ENCODE measurements at places on chromosomes 5 and 9.

DNA sequence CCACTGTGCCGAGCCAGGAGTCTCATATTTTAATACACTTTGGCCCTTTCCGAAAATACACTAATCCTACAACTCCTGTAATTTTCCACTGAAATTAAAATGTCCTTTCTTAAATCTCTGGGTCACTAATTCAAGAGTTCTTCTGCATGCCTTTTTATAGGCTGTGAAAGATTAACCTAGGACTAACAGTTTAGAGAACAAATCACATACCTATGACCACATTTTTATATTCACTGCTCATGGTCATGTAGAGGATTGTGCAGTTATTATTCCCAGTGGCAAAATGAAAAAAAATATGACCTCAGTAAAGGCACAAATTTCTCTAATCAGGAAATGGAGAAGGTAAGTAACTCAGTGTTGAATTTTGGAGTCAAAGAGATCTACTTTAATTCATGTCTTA, 33.4 kb downstream of the SLCO4C1 start:
- no peak for DNase-seq

GRCh38 chr9:77236693-77237092, 59.4 kb downstream of the VPS13A start:
- DNase-seq, result no peak

- no peak for DNase-seq
Observed at GRCh38 chr5:4758550-4758949, 381.6 kb upstream of the ADAMTS16 start.

DNA sequence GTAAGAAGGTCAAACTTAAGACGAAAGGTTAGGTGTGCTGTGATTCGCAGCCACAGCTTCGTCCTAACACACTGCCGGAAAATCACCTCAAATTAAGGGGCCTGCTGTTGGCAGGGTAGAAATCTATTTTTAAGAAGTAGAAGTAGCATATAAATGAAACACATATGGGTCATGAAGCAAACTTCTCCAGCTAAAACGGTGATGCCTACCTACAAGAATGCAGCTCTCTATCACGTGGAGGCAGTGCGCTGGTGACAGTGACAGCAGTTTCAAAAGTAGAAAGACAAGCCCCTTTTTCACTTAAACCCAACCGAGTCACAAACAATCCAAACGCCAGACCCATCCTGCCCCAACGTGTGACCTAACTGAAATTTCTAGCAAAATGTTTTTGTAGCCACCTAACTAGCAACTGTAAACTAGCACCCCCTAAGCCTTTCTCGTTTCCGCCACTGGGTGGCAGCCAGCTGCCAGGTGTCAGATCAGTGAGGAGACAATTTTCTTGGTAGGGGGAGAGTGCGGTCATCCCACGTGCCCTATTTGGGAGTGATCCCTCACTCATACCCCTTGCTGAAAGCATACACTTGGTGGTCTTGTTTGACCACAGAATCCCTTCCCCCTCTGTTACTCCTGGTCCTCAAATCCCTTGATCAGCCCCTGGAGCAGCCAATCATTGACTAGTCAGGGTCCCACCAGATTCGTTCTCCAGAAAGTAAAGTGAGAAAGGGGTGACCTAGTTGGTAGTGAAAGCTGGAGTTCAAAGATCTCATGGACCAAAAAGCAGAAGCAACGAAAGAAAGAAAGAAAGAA, 71.8 kb upstream of the MAMDC2 start:
- DNase-seq, result peak; percentile 35

- DNase-seq, result no peak
Observed at GRCh38 chr5:73213566-73213998, 40.6 kb downstream of the TMEM174 start.

DNA sequence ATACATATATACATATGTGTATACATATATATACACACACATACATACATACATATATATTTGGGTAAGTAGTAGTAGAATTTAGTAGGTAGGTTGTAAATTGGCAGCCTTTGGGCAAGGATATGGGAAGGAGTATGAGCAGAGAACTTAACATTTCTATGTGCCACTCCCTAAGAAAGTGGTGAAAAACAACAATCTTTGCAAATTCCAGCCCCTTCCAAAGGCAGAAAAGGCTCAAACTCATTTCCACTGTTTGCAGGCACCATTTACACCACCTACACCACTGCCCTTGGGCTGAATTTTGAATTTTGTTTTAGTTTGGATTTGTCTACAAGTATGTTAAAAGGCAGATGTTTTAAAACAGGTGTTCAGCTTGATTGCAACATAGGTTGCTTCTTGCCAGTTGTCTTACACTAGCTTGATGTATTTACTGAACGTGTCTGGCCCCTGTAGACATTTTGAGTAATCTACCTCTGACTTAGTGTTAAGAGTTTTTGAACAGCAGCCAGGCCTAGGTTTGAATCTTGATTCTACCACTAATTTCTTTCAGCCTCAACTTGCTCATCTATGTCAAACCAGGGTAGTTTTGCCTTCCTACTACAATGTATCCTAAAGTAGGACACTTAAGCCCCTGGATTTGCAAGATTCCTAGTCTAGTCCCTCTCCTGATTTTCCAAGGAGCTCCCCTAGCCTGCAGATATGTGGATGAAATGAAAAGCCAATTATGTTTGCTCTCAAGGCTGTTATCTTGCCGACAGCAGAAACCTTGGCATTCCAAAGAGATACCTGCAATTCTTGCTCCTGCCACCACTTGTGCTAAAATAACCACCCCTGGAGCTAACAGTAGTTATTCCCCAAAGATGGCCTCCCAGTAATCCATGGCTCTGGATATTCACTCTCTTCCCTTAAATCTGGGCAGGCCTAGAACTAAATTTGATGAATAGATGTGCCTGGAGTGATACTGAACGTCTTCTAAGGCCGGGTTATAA, 156.2 kb upstream of the SLC44A1 start:
- DNase-seq, result no peak

DNA sequence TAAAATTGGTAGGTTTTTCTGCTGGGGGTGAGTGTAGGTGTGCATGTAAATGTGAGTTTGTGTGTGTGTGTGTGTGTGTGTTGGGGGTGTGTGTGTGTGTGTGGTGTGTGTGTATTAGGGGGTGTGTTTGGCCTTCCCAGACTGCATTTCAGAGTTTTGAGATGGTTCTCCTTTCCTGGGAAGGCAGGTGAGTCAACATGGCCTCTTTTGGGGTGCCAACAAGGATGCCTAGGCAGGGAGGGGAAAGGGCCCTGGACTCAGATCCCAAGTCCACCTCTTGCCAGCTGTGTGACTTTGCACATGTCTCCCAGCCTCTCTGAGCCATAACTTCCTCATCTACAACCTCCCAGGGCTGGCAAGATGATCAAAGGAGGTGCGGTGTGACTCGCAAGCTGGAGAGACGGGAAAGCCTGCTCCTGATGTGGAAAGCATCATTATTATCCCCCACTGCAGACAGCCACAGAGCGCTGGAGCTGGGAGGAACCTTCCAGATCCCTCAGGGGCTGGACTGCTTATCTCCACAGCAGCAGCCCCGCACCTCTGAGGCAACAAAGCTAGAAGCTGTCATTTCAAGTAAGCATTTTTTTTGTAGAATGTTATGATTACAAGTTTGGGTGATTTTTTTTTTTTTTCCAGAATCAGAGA, 63.5 kb upstream of the TBC1D2 start:
- no peak for DNase-seq

DNA sequence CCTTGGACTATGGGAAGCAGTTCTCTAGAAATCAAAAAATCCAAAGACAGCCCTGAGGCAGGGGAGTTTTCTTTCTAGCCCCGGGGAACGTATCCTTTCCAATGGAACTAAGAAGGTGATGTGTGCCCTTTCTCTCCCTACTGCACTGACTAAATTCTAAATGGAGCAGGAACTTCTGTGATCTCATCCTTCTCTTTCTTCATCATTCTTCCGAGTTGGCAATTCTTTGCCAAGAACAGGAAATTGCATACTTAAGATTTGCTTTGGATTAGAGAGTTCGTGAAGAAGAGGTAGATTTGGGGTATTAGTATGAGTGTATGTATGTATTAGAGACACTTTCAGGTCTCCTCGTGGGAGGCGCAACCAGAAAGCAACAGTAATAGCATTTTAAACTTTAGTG, 178.0 kb upstream of the PIK3R1 start:
- DNase-seq, result no peak

- DNase-seq, result no peak
Observed at GRCh38 chr5:148931453-148932057, 105.1 kb downstream of the ADRB2 start.

GRCh38 chr9:113177251-113177650, 26.4 kb downstream of the SLC31A2 start:
- DNase-seq, result no peak

GRCh38 chr5:72363166-72363802, 43.1 kb downstream of the PTCD2 start:
- no peak for DNase-seq

DNA sequence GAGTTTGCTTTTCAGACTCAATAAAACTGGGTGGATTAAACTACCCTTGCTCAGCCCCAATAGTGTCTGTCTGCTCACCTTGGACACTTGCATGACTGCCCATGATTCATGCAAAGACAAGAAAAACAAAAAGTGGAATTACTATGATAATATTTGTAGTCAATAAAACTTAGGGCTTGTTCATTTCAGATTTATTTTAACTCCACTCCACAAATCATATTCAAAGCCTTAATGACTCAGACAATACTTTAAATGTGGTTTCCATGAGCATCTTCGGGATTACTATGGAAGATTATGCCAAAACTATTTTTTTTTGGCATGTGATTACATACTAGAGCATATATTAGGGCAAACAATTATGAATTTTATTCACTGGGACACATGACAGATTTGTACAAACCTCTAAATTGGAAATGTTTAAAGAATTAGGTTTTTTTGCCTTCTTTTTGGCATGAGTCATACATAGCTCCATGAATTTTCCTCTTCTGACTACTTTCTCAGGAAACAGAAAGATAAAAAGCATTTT, 468.9 kb downstream of the ACTL7B start:
- no peak for DNase-seq

DNA sequence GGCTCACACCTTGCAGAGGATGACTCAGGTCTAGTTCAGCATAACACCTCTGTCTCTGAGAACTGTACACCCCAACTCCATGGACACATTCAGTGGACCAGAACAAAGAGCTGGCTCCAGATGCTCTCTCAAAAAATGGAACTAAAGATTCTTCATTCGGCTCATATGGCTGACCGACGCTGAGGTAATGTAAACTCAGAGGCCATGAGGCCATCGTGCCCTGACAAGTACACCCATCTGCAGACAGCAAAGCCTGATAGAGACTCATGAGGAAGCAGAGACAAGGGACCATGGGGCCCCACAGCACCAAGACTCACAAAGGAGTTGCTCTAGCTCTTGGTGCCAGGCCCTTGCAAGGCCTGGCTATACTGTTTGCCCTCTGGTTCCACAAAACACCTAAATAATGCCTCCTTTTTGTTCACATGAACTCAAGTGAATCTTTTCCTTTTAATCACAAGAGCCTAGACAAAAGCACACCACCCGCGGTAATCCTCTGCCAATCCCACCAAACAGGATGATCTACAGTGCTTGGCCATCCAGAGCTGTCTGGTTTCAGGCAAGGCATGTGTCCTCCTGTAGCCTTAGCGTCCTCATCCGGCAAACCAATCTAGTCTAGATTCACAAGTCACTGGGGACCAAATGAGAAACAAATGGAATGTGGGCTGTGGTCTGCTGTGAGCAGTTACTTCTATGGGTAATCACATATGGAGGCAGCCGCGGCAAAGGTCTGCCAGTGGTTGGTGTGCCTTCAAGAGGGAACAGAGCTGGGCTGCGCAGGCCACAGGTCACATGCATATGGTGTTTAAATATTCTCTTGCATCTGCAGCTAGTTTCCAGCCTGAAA, 22.7 kb downstream of the MED27 start:
- DNase-seq, result no peak

- no peak for DNase-seq
Observed at GRCh38 chr9:133591116-133591910, 17.9 kb downstream of the FAM163B start.

DNA sequence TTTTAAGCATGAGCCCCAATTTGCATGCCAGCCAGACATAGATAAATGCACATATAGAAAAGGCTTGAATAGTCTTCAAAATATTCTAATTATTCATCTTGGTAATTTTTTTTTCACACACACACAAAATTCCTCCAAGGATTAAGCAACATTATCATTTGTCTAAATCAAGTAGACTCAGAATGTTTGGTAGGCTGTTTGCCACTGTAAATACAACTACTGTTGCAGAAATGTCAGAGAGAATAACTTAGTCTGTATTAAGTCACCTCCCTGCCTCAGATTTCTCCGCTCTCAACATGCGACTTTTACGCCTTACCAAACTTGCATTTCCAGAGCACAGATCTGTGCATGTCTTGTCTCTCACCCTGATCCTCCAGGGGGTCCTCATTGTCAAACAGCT, 265.6 kb upstream of the C9orf72 start:
- DNase-seq, result no peak

- no peak for DNase-seq
Observed at GRCh38 chr5:56259002-56259511, 25.9 kb upstream of the ANKRD55 start.

DNA sequence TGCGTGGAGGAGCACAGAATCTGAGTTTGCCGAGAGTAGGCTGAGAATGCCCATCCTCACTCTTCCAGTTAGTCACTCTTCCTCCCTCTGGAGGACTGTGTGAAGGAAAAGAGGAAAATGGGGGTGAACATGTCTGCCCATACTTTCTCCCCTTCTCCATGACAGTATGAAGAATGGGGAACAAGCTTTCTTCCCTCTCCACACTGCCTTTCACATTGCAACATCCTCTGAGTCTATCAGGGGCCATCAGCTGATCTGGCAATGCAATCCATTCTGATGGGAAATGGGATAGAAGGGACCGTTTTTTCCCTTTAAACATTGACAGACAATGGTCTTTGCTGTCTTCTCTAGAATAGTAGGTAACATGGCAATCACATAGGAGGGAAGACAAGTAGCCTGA, 56.8 kb downstream of the UGCG start:
- DNase-seq, result peak; percentile 40

GRCh38 chr9:11257992-11258391, 645.2 kb upstream of the PTPRD start:
- DNase-seq, result no peak

DNA sequence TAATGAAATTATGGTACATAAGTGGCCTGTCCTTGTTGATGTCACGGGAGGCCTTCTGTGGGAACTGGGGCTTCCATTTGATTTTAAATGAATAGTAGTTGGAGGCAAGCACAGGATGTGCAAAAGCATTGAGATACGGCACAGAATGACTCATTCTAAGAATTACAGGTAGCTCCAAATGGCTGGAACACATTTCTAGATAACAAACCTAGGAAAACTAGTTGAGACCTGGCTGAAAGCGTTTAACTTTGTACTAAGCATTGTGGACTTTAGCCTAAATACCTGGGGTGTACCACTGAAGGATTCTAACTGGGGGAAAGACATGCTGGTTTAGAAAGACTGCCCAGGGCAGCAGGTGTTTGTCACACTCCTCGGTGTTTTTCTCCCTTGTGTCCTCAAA, 9.4 kb downstream of the SKP2 start:
- DNase-seq, result no peak

- no peak for DNase-seq
Observed at GRCh38 chr5:153860195-153860886, 178.4 kb downstream of the FAM114A2 start.
